ENCODE measurements at places on chromosomes 3 and 15.

GRCh38 chr15:68295014-68295805 is 17.7 kb downstream of the FEM1B start:
- DNase-seq: no peak

DNA sequence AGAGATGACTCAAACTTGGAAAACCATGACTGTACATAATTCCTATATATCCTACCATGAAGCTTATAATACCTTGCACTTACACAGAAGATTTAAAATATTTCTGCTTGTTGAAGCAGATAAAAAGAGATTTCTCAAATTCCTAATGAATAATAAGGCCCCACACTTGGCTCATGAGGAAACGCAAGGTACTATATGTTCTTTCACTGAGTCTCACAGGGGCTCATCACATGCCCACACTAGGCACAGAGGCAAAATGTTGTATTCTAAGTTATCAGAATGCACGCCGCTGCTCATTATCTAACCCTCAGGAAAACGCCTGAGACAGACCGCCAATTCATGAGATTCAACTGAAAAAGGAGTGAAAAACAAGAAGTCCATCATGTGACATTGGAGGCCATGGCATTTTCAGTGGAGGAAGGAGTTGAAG is 5.6 kb downstream of the MYO1E start:
- DNase-seq: no peak

DNA sequence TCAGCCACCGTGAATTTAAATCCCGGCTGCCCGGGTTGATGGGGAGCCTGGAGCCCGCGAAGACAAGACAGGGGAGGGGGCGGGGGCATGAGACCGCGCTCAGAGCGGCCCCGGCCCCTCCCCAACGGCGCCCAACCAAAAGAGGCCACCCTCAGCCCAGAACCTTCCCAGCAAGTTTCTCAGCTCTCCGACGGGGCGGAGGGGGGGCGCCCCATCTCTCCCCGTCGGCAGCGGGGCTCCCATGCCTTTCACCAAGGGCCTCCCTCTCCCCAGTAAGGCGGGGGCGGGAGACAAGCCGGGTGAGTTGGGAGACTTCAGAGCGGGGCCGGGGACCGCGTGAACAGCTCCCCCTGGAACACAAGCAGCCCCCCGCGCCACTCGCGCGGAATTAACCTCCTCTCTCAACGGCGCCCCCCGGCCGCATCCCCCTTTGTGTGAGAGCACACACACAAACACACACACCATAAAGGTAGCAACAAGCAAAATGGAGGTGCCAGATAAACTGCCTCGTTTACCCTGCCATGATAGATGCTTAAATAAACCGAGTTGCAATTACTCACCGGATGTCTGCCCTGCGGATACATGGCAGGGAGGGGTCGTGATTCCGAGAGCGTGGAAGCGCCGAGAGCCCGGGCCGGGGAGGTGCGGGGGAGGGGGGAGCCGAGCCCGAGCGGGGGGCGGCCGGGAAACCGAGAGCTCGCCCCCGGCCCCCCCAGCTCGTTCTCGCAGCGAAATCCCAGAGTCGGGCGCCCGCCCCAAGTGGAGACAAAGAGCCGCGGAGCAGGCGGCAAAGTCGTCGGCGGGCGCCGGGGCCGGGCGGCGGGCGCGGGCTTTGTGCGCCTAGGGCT is 1.3 kb downstream of the TLE3 start:
- peak; percentile 33 for DNase-seq

DNA sequence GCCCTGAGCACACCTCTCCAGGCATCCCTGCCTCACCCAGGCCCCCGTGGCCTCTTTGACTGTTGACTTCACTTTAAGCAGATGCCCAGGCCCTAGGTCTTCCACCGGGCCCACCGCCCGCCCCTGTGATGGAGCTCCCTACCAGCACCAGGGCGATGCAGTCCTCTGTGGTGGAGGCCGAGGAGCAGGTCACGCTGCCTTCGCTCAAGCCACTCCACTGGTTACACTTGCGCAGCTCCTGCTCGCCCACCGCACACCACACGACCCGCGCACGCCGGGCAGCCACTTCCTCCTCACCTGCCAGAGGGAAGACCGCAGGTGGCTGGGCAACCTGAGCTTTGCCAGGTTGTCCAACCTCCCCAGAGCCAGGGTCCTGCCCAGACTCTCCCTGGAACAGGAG is 16.0 kb downstream of the LTF start:
- DNase-seq: no peak

GRCh38 chr15:36617529-36618196 is 38.2 kb downstream of the CDIN1 start:
- no peak for DNase-seq

GRCh38 chr3:74920721-74921350 is 306.4 kb upstream of the CNTN3 start:
- DNase-seq: no peak

DNA sequence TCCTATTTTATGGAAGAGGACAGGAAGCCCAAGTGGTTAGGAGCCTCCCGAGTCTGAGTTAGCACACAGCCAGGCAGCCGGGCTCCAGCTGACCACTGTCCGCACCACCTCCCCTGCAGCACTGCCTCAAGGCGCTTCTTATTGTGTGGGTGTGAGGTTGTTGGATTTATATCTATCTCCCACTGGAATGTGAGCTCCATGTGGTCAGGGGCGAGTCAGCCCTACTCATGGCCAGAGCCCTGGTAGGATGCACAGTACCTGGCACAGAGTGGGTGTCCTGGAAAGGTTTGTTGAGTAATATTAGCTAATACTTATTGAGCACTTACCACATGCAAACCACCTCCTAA is 9.7 kb upstream of the FBLN2 start:
- DNase-seq: no peak

GRCh38 chr3:177731644-177732268 is 534.5 kb upstream of the TBL1XR1 start:
- no peak for DNase-seq

DNA sequence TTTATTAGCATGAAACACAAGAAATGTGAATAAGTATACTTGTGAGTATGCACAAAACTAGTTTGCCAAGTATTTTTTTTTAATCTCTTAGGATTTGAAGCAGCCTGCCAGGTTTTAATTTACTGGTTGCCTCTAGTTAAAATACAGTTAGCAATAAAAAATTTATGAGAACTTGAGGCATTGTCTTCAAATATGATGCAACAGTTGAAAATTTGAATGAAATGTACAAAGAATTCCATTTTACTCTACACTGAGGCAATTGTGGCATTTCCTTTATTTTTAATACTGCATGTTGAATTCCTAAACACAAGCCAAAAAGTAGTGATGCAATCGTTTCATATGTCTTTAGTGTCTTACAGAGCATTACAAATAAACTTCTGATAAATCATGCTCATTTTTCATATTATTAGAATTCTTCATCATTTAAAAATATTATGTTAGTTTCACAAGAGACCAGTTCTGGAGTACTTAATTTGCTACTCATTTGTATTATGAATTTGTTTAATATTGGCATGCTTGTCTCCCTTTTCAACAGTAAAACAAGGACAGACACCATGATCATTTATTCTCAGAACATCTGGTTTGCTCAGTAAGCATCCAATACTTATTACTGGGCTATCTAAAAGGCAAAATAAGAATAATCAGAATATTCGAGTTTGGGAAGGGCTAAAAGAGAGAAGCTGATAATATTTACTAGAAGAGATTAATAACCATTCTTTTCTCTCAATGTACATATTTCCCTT is 124.8 kb upstream of the PTX3 start:
- DNase-seq: no peak

Measured in activated CD4-positive, alpha-beta T cell treated with anti-CD3 and anti-CD28 coated beads for 1 hour (primary cell).